ENCODE measurements at places on chromosomes 5 and 9. TPM values are rescaled to one million over a fixed set of nuclear protein-coding genes. Genes with fewer than 3 reads are reported as not detected.

CD74 gene
- 1.3 TPM for total RNA-seq

SAP30L gene
- 29.1 TPM for total RNA-seq

LCP2 gene
- not detected for total RNA-seq

INSL6 gene
- total RNA-seq = not detected

RANBP3L gene
- total RNA-seq = 0.07 TPM

CDH9 gene
- not detected for total RNA-seq

HTR4 gene
- 0.07 TPM for total RNA-seq

IL4 gene
- not detected for total RNA-seq

FBP1 gene
- not detected for total RNA-seq

CYLC2 gene
- not detected for total RNA-seq

OXCT1 gene
- 50.7 TPM for total RNA-seq

NFX1 gene
- 30.3 TPM for total RNA-seq

FAM153A gene
- 0.10 TPM for total RNA-seq

SH2D3C gene
- 2.2 TPM for total RNA-seq

COL23A1 gene
- 0.10 TPM for total RNA-seq

SAXO1 gene
- under 0.01 TPM for total RNA-seq

HAND1 gene
- total RNA-seq = not detected

SLC38A9 gene
- 24.6 TPM for total RNA-seq

TAS2R1 gene
- total RNA-seq = not detected

SLC35D2 gene
- total RNA-seq = 13.3 TPM

C6 gene
- 0.26 TPM for total RNA-seq

MACROH2A1 gene
- 148 TPM for total RNA-seq

KIF27 gene
- total RNA-seq = 3.3 TPM

SLC36A3 gene
- not detected for total RNA-seq

SPATA9 gene
- total RNA-seq = 0.30 TPM

PTGS1 gene
- total RNA-seq = 257 TPM

Measured in smooth muscle cell of the pulmonary artery (primary cell).